ENCODE measurements at places on chromosomes 2 and 18. TPM values are rescaled to one million over a fixed set of nuclear protein-coding genes. Genes with fewer than 3 reads are reported as not detected.

DNA sequence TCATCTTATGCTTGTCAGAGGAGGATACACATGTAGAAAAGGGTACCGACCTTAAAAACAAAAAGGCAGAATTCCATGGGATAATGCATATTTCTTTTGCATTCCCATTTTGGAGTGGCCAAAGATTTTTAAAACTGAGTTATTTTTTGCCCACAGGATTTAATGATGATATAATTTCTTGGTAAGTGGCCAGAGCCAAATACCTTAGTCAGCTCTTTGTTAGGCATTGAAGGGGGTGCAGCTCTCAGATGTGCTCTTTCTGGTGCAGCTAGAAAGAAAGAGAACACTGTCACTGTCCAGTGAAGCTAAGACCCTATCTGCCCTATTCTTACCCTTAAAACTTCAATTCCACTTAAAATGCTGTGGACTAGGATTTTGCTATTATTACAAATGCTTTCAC, 10.8 kb downstream of the COQ10B start:
- DNase-seq, result no peak

DNA sequence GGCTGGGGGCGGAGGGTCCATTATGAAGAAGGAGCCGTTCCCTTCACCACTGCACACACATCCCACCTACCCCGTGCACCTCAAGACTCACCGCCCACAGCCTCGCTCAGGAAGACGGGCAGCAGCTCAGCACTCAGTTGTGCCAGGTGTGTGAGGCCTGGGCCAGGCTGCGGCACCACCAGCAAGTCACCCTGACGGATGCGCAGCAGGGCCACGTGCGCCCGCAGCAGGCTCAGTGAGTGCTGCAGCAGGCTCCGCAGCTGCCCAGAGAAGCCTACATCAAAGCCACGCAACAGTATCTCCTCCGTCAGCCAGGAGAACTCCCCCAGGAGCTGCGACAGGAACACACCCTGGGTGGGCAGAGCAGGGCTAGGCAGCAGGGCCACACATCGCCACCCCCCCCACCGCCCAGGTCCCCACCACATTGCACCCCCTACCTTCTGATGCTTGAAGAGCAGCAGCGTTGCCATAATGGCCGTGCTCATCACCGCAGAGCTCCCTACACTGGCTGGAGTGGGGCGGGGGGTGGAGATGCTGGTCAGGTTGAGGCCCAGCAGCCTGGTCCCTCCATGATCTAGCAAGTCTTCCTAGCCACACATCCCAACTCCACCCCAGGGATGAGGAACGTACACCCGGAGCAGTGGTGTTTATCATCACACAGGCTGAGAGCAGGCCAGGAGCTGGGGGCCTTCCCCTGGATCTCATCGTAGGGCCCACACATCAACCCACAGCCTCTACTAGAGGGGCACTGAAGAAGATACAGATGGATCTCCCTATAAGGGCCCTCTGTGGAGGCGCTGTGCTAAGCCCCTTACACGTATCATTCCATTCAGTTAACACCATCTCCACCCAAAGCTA, 10.2 kb downstream of the GPAT2 start:
- no peak for DNase-seq

- DNase-seq, result no peak
Measured at GRCh38 chr18:43534511-43534910, 257.2 kb upstream of the SYT4 start.

DNA sequence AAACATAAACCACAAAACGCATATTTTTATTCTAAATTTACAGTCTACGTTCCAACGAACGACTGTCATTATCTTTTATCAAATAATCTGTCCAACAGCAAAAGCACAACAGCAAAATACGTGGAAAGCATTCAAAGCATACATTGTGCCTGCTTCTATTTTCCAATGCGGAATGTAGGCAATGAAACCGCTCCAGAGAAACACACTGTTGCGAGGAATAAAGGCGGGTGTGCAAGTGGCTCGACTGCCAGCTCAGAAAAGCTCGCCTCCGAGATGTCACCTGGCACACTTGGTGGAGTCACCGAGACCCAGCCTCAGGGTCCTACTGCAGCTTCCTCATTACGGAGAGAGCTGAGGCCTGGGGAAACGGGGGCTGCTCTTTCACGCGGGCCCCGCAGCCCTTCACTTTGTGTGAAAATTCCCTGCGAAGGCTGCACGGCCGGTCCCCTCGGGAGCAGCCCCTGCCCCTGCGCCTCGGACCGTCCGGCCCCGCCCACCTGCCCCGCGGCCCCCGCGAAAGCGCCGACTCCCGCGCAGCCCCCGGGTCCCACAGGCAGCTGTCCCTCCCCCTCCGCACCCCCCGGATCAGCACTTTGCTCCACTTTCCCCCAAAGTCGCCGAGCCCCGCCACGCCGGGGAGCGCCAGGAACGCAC, 752 bp downstream of the MGAT4A start:
- DNase-seq, result no peak

DNA sequence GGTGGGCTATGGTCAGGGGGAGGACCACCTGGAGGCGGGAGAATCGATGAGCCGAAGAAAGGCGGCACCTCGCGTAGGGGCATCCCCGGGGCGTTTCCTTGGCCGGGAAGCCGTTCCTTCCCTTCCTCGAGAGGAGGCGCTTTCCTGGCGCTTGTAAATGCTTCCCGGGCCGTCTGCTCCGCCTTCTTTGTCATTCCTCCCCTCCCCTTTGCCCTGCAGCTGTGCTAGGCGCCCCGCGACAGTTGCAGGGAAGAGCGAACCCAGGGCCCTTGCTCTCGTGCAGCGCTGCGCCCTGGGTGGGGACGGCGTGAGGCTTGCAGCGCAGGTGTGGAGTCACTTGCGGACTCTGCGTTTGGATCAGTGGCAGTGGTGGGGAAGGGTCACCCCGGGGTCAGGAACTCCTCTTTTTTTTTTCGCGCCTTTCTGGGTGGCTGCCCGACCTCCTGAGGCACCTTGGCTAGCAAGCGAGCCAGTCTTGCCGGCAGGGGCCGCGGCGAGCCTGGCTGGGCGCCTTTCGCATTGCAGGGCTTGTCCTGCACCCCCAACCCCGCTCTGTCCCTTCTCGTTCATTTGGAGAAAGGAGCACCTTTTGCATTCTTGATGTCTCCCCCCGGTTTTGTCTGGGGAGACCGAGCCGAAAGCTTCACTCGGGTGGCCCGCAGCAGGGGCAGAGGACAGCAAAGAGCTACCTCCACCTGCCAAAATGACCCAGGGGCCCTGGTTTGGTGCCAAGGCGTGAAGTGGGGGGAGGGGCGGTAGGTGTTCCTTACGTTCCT, 858 bp downstream of the KCNS3 start:
- peak; percentile 16 for DNase-seq

Gene CCDC150
- 5.9 TPM for polyA plus RNA-seq

Gene TUBA4B
- 0.20 TPM for polyA plus RNA-seq

Gene TTN
- polyA plus RNA-seq, result 322 TPM

Gene ITGA4
- 20.5 TPM for polyA plus RNA-seq

Gene LYPD6
- 2.3 TPM for polyA plus RNA-seq

Gene PRKAG3
- 32.9 TPM for polyA plus RNA-seq

Gene TMEM200C
- polyA plus RNA-seq, result 0.75 TPM

Gene BMP10
- polyA plus RNA-seq, result not detected

Gene EMILIN1
- polyA plus RNA-seq, result 61.4 TPM

Gene SCG2
- 0.08 TPM for polyA plus RNA-seq

Gene ZSWIM2
- polyA plus RNA-seq, result not detected
